ENCODE measurements at places on chromosomes 16 and 17.
A peak's percentile ranks its signal among the peaks of the same experiment; 100 is the strongest.

GRCh38 chr17:57273490-57273889 is 17.2 kb downstream of the MSI2 start:
- no peak overlapping the region for H3K4me3 ChIP-seq
- H3K36me3 ChIP-seq: no peaks in the 10 kb centered on the region
- peaks cover 6% of the 10 kb centered on the region for H3K4me1 ChIP-seq

GRCh38 chr17:20281860-20282259 is 185.5 kb downstream of the LGALS9B start:
- no peaks in the 10 kb centered on the region for H3K27me3 ChIP-seq
- no peaks in the 10 kb centered on the region for H3K4me1 ChIP-seq
- peak; percentile 74 for DNase-seq
- H3K4me3 ChIP-seq: no peak overlapping the region

- H3K27me3 ChIP-seq: no peaks in the 10 kb centered on the region
- no peak overlapping the region for H3K27ac ChIP-seq
- no peak overlapping the region for H3K4me3 ChIP-seq
- DNase-seq: no peak
These were observed 3.8 kb upstream of the PPL start for GRCh38 chr16:4940719-4941118.

GRCh38 chr16:11507991-11508390 is 78.7 kb downstream of the LITAF start:
- no peak overlapping the region for H3K27ac ChIP-seq
- no peaks in the 10 kb centered on the region for H3K4me1 ChIP-seq
- no peak overlapping the region for H3K4me3 ChIP-seq
- no peaks in the 10 kb centered on the region for H3K36me3 ChIP-seq

GRCh38 chr17:49501496-49501895 is 6.4 kb downstream of the NGFR start:
- H3K27me3 ChIP-seq: peaks cover 40% of the 10 kb centered on the region
- H3K27ac ChIP-seq: no peak overlapping the region
- DNase-seq: no peak
- H3K4me3 ChIP-seq: no peak overlapping the region
- no peaks in the 10 kb centered on the region for H3K36me3 ChIP-seq

GRCh38 chr17:59844884-59845594 is 47.7 kb downstream of the TUBD1 start:
- no peak for DNase-seq
- H3K27me3 ChIP-seq: no peaks in the 10 kb centered on the region
- peaks cover 5% of the 10 kb centered on the region for H3K36me3 ChIP-seq

GRCh38 chr17:46274238-46274637 is 20.7 kb upstream of the LRRC37A start:
- DNase-seq: no peak
- no peak overlapping the region for H3K27ac ChIP-seq
- no peaks in the 10 kb centered on the region for H3K36me3 ChIP-seq
- H3K27me3 ChIP-seq: no peaks in the 10 kb centered on the region
- no peak overlapping the region for H3K4me3 ChIP-seq

GRCh38 chr16:56211435-56211981 is 20.2 kb downstream of the GNAO1 start:
- peaks cover 7% of the 10 kb centered on the region for H3K4me1 ChIP-seq
- H3K36me3 ChIP-seq: no peaks in the 10 kb centered on the region
- no peaks in the 10 kb centered on the region for H3K27me3 ChIP-seq
- H3K4me3 ChIP-seq: no peak overlapping the region

DNA sequence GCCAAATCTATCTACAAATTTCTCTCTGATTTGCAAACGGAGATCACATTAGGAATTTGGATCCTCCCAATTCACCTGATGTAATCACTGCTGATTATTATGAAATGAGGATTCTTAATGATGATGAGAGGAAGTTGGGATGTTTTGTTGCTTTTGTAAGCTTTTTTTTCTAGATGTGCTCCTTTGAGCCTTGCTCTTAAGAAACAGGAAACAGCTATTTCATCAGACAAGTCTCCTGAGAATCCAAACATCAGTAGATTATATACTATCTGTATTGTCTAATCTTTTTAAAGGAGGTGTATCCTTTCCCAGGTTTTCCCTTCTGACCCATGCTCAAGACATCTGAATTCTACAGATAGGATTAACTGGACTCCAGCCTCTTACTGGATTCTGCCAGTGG is 73.3 kb downstream of the KIF2B start:
- no peaks in the 10 kb centered on the region for H3K4me1 ChIP-seq
- no peak overlapping the region for H3K4me3 ChIP-seq
- no peaks in the 10 kb centered on the region for H3K27me3 ChIP-seq
- no peak overlapping the region for H3K27ac ChIP-seq
- no peaks in the 10 kb centered on the region for H3K36me3 ChIP-seq

DNA sequence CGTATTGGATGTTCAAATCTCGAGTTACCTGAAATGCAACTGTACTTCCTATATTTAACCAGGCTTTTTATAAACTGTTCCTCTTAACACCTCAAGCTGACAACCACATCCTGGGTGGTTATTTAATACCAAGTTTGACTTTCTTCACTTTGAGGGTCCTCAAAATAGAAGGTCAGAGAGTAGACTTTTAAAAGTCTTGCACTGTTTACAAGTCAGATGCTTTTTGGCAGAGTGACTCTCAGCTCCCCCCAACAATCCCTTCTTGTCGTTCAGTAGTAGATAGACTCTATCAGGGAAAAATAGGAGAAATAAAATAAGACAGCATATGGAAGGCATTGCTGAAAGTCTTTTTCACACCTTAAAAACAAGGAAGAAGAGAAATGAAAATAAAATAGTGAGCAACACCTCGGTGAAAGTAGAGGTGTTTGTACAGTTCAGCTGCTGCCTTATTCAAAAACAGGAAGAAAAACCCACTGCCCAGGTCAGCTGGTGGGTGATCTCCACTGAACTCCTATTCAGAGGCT is 650.4 kb downstream of the WWOX start:
- no peak overlapping the region for H3K27ac ChIP-seq
- H3K4me1 ChIP-seq: no peaks in the 10 kb centered on the region
- no peaks in the 10 kb centered on the region for H3K36me3 ChIP-seq
- no peaks in the 10 kb centered on the region for H3K27me3 ChIP-seq
